ENCODE measurements at places on chromosomes 7 and 10. TPM values are rescaled to one million over a fixed set of nuclear protein-coding genes. Genes with fewer than 3 reads are reported as not detected.

DNA sequence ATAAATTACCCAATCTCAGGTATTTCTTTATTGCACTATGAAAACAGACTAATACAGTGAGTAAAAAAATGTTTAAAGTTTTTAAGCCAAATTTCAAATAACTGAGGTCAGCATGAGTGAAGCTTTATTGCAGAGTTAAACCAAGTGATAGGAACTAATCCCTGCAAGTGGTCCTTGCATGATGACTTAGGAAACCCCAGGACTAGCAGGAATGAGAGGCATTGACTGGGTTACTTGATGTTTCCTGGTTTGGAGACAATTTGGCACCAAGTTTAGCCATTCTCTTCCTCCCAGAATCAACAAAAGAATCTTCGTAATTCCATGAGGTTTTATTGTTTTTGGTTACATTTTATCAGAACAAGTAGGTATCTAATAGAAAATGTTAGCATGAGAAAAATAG lies 194.2 kb downstream of the BICC1 start:
- DNase-seq: no peak

- no peak for DNase-seq
These were observed 130.8 kb upstream of the DPP6 start for GRCh38 chr7:153921408-153921807.

GRCh38 chr7:112414855-112415490 lies 35.3 kb upstream of the IFRD1 start:
- DNase-seq: no peak

DNA sequence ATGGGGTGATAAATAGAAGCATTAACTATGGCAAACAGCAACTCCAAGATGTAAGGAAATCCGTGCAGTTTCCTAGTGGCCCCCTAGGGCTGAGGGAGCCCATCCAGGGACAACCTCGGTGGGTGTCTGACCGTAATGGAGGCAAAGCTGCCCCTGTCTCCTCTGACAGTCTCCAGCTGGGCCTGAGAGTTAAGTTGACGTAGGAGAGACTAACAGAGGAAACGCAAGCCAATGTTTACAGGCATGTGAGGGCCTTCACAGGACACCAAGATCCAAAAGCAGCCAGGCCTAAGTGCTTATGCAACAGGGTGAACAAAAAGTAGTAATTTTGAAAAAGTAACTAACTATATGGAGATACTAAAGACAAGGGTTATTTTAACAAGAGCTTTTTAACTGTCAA lies 330.0 kb upstream of the C7orf33 start:
- no peak for DNase-seq

DNA sequence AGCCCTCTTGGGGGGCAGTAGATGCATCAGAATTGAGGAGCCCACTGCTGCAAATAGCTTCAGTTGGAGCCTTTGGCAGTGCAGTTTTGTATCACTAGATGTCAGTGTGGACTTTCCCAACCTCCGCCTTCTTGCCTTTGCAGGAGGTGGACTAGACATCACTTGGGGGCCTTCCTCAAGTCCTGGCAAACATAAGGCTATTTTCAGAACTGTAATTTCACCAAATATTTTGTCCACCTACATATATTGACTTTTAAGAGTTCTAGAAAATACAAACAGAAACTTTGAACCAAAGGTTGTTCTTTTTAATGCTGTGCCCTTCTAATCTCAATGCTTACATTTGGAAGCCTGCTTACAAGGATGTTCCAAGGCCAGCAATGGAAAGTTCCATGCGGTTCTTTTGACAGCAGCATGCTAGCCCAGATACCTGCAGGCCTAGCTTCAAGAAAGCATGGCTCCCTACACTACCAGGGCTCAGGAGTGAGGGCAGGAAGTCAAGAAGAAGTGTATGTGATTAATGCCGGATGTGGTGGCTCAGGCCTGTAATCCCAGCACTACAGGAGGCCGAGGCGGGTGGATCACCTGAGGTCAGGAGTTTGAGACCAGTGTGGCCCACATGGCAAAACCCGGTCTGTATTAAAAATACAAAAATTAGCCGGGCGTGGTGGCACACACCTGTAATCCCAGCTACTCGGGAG lies 8.0 kb upstream of the ZNRF2 start:
- peak; percentile 31 for DNase-seq

GRCh38 chr10:43229208-43230061 lies 37.4 kb downstream of the RASGEF1A start:
- peak; percentile 52 for DNase-seq

- no peak for DNase-seq
These were observed 147.0 kb downstream of the TCF7L2 start for GRCh38 chr10:113097036-113097435.

DNA sequence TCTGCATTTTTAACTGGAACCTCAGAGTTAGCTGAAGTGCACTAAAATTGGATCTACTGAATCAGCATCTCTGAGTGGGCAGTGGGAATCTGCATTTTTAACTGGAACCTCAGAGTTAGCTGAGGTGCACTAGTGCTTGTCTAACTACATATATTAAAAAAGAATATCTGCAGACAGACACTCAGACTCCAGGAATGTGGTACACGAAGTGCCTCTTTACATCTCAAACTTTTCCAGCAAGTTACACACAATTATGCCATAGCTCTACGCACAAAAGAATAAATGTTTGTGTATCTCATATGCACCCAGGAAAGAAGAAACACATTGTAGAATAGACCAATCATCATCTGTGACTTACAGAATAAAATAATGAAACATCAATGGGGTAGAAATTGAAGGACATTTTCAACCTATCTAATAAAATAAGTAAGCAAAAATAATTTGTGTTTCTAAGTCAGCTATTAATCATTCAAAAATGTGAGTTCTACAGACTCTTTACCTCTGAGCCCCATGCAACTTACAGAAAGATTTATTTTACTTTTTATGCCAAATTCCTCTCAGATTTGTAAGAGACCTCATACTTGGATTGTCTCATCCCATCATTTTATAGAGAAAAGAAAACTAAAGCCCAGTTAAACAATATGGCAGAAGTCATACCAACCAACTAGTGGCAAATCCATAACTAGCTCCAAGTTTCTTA lies 28.3 kb downstream of the PPP1R3A start:
- DNase-seq: no peak

DNA sequence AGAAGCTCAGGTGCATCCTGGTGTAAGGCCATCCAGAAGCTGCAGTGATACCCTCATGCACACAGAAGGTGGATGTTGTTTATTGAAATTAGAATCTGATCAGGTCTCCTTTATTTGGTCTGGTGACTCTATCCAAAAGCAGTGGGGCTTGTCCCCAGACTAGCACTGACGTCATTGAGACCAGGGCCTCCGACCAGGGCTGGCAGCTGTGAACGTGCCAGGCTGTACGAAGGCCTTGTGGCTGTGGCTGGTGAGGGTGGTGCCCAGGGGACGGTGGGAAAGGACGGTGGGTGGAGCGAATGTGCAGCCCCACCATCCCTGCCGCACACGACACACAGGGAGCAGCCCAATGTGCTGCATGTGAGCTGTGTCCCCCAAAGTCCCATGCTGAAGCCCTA lies 160.0 kb downstream of the ADARB2 start:
- no peak for DNase-seq

GRCh38 chr10:78909221-78909620 lies 159.5 kb upstream of the ZMIZ1 start:
- DNase-seq: no peak

DNA sequence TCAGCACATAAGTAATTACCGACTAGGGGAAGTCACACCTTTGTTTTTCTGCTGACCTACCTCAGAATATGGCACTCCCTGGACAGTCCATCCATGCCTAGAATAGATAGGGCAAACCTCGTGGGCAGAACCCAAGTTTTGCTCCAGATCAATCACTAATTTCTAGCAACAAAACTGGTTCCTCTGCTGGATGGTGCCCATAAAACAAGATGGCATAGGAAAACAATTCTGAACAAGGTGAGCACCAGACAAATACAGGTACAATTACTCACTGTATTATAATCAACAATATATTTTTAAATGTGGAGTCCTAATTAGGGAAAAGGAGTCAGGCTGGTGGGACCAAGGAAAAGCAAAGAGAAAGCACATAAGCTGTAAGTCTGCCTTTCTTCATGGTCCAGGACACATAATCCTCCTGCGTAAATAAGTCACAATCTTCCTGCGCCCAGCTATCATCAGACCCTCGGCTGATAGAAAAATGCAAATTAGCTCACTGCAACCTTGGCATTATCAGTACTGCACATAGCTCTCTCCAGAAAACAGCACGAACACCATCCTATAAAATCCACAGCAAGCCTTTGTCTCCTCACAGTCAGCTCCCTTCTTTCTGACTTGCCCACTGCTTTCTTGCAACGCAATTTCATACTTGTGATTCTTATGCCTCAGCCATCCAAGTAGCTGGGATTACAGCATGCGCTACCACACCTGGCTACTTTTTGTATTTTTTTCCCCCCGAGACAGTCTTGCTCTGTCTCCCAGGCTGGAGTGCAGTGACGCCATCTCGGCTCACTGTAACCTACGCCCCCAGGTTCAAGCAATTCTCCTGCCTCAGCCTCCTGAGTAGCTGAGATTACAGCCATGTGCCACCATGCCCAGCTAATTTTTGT lies 15.1 kb downstream of the URGCP start:
- no peak for DNase-seq

DNA sequence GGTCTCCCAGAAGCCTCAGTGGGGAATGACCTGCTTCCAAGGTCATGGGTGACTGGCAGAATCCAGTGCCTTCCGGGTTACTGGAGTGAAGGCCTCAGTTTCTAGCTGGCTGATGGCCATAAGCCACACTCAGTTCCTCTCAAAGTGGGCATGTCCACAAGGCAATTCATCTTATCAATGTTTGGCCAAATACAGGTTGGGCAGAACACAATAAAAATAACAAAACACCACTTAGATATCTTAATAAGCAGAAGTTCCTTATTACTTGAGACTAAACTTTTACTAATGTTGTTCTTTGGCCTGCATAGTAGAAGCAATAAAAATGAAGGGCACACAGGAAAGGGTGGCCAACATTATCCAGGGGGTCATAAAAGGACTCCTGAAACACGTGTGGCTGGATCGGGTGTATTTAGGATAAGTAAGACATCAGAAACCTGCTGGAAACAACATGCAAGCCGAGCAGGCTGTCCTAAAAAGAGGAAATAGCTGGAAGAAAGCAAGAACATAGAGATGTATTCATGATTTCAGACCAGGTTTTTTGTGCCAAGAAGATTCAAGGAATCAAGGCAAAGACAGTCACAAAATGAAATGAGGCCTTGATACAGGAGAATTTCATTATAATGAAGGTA lies 19.6 kb upstream of the AKR1C2 start:
- no peak for DNase-seq

DNA sequence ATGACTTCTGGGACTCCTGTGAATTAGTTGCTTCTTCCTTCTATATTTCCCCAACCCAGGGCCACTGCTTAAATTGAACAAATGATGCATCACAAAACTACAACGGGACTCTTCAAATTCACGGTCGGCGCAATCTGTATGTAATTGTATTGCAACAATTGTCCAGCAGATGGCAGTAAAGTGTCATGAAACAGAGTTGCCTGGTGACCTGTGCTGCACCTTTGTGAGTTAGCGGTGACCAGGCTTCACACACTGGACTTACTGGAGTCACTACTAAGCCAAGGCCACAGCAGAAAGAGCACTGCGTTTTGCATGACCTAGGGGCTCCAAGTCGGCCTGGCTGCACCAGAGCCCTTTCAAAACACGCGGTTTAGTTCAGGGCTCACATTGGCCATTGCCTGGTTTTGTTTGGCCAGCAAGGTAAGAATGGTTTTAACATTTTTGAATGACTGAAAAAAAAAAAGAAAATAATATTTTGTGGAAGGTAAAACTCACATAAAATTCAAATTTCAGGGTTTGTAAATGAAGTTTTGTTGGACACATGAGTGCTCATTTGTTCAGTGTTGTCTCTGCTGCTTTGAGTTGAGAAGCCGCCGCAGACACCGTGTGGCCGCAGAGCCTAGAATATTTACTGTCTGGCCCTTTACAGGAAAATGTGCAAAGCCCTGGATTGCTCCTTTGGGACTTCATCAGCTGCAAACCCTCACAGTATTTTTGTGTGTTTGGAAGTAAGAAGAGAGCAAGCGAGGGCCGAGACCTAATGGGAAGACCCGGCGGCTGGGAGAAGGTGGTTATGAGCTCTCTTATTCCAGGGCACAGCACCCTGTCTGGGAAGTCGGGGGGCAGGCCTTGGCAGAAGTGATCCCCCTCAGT lies 23.2 kb upstream of the ZNF32 start:
- DNase-seq: peak; percentile 83

DNA sequence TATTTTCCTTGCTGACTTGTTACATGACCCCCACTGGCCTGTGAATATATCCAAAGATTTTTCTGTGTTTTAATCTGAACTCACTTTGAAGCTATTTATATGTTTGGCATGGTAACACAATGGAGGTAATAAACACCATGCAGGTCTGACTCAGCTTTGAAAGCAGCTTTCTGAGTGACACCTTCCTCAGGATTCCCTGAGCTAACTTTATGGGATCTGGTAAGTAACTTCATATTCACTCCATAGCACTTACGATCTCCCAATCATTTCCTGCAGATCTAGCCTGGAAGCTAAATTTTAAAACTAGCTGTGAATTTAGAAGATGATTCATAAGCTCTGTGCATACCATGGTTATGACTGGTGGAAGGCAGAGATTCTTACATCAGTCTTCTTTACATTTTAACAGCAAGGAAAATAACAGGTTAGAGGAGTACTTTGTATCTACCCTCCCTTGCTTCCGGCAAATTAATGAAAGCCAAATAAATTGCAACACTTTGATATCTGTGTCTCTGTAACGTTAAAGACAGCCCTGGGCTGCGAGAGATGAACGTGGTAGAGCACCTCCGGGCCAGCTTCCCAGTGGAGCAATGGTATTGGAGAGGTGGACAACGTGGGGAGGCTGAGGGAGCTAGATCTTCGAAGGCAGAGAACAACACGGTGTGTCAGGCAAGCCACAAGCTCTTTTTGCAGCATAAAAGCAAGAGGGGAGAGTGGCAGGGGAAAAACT lies 170.2 kb upstream of the KLF14 start:
- DNase-seq: no peak

DNA sequence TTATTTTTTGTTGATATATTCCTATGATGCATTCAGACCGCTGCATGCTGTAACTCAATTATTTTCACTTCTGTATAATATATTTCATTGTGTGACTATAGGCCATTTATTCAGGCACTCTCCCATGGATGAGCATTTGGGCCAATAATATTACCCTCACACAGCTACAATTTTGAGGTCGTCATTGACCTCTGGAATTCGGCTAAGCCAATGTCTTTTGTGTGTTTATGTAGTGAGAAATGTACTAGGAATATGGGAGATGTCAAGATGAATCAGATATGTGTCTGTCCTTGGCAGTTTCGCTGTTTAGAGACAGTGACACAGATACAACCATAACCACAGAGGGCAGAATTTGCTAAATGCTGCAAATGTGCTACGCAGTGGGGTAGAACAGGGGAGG lies 474.2 kb downstream of the ADRA2A start:
- DNase-seq: no peak

- no peak for DNase-seq
These were observed 130.5 kb downstream of the WDR37 start for GRCh38 chr10:1186683-1186990.

GRCh38 chr7:98641646-98642500 lies 24.8 kb downstream of the NPTX2 start:
- no peak for DNase-seq

GOLGA7B gene
- 4.6 TPM for total RNA-seq

OR6V1 gene
- total RNA-seq: not detected

BLNK gene
- total RNA-seq: 0.66 TPM

TBXAS1 gene
- total RNA-seq: 72.7 TPM

HABP2 gene
- not detected for total RNA-seq

EXOC6 gene
- 16.1 TPM for total RNA-seq

VGF gene
- not detected for total RNA-seq

NXPH1 gene
- not detected for total RNA-seq

GPR146 gene
- total RNA-seq: 4.5 TPM

AMPH gene
- total RNA-seq: 0.18 TPM

SMIM30 gene
- 7.6 TPM for total RNA-seq

All from natural killer cell (primary cell).